ENCODE measurements at places on chromosomes 5 and 9.

DNA sequence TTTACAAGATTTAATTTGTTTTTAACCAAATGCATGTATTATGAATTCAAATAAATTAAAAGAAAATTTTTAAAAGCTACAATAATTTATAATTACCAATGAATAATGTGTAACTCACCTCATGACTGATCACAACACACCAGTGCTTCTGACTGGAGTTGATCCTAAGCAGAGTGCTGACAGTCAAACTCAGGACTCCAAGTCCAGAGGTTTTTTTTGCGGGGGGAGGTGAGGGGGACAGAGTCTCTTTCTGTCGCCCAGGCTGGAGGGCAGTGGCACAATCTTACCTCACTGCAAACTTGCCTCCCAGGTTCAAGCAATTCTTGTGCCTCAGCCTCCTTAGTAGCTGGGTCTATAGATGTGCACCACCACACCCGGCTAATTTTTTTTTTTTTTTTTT is 71.0 kb upstream of the MELK start:
- no peak for DNase-seq

- DNase-seq, result no peak
These were observed 26.6 kb downstream of the RUSC2 start for GRCh38 chr9:35516479-35516878.

GRCh38 chr5:167049043-167049663 is 1242.3 kb upstream of the WWC1 start:
- no peak for DNase-seq

GRCh38 chr5:153879596-153879995 is 159.1 kb downstream of the FAM114A2 start:
- no peak for DNase-seq

DNA sequence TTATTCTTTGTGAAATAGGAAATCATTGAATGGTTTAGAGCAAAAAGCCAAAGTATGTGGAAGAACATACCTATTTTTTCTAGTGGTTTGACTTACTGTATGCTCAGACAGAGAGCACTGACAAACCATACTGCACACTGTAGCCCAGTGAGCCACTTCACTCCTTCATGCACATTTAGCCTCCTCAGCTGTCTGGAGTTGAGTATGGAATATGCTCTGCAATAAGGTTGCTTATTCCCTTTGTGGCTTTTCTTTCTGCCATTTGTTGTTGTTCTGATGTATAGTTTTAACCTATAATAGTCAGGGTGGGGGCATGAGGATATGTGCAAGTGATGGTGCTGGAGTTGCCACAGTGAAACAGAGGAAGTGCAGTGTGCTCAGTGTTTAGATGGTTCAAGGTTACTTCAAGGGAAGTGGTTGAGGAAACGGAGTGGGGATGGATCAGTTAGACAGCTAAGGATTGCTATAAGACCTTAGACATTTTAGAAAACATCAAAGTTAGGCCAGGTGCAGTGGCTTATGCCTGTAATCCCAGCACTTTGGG is 100.7 kb downstream of the CDC42SE2 start:
- no peak for DNase-seq

- DNase-seq, result no peak
These were observed 99.3 kb downstream of the KCNIP1 start for GRCh38 chr5:170603109-170603508.

GRCh38 chr9:126894052-126894603 is 20.5 kb upstream of the RALGPS1 start:
- no peak for DNase-seq

DNA sequence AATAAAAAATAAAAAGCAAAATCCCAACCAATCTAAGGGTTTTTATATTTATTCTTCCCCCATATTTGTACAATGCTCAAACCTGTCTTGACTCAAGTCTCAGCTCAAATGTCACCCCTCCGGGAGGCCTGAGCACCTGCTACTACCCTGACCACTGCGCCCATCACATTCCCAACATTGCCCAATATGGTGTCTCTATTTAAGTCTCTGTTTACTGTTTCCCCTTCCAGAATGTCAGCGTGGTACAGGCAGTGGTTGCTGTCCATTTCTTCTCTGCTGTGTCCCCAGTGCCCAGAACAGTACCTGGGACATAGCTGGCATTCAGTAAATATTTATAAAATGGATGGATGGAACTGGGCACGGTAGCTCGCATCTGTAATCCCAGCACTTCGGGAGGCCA is 47.3 kb upstream of the PRRC2B start:
- no peak for DNase-seq

DNA sequence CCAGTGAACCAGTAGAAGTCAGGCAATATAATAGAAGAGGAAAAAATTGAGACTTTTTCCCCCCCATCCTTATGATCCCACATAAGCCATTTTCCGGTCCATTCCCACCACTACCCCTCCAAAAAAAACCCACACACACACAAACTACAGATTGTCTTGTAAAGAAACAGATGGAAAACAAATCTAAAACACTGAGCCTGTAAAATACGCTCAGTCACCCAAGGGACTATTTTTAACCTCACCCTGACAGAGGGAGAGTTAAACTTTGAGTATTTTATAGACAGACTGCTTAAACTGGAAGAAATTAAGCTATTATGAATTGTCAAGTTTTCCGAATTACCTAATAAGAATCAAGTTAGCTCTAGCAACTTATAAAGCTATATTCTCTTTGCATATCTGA is 471.8 kb upstream of the C9orf72 start:
- DNase-seq, result no peak

- no peak for DNase-seq
These were observed 244.1 kb downstream of the ADGRV1 start for GRCh38 chr5:90802474-90803317.

DNA sequence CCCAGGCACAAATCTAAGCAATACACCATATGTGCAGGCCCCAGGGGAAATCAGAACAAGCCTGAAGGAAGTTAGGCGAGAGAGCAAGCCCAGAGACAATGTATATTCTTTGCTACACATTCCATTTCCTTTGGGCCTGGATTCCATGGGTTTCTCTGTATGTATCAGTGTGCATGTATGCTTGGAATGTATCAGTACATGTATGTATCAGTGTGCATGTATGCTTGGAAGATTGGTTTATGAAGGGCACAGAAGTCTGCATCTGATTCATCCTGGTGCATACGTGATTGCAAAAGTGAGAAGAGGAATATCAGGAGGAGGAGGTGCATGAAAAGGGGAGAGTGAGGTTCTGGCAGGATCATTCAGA is 232.6 kb upstream of the ANKRD55 start:
- no peak for DNase-seq

DNA sequence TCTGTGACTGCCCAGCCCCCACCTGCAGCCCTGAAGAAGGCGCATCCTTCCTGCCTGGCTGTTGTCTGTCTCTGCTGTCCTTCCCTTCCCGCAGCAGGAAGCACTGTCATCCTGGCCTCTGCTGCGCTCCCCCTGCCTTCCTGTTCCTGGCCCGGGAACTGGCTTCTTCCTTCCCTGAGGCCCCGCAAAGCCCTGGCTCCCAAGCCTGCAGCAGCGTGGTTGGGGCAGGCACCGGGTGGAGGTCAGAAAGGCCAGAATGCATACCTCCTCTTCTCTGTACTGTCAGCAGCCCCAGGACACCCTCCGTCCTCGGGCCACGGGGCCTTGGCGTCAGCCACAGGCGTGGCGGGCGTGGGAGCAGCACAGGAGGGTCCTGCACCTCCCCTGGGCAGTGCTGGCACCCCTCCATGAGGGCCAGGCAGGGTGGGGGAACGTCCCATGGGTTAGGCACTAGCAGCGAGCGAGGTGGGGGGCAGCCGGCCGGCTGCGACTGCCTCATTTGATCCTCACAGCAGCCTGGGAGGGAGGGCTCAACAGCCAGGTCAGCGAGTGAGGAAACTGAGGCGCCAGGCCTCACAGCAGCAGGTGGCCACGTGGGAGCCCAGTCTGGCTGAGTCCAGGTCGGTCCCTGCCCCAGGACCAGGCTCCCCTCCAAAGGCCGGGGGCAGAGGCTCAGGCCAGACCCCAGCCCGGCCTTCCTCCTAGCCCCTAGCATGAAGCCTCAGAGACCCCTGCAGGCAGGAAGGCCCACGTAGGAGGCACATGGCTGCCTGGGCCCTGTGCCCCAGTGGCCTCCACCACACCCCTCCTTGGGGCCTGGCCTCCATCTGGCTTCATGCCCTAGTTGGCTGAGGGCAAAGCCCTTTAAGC is 9.4 kb downstream of the FLT4 start:
- DNase-seq, result no peak

DNA sequence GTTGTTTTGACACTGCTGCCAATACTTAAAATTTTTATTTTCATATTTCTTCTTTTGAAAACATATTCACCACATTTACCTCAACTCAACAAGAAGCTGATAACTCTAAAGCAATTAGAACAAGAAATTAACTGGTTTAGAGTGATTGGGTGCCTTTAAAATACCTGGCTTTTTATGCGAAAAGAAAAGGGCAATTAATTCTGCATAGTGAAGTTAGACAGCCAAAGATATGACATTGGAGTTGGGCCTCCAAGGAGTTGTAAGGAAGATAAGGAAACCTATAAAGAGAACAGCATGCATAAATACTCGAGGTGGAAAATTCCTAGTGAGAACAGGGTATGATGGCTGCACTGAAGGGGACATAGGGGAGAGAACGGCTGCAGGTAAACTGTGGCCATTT is 9.6 kb downstream of the AK6 start:
- no peak for DNase-seq

GRCh38 chr5:80406980-80407734 is 707 bp upstream of the ZFYVE16 start:
- no peak for DNase-seq

GRCh38 chr9:89678396-89679015 is 73.7 kb downstream of the GADD45G start:
- DNase-seq, result no peak

DNA sequence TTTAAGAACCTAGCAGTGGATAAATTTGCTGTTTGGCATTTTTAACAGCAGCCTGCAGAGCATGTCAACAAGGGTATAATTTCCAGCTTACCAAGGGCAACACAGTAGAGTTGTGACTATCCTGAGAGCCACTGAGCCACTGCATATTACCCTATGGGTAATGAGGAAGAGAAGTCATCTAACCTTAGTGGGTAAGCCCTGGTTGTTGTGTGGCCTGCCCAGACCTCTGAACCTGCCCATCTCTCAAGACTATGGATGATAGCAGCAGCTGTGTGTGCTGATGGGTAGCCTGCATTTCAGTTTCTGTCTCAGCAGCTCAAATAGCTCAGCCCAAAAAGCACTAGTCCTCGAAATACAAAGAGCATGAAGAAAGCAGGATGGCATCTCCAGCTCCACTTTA is 56.1 kb upstream of the PIP5K1B start:
- no peak for DNase-seq

DNA sequence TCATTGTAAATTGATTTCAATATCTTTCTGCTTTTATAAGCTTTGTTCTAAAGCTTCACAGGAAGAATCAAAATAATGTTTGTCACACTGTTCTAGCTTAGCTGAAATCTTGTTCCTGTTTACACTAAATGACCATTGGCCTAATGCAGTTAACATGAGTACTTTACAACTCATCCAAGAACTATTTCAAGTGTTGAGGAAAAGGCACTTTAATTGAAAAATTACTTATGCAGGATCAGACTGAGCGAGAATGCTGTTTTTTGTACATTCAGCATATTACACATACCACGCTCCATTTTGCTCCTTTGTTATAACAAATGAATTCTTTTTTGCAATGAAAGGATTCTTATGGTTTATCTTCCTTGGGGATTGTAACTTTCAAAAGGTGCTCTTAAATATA is 22.4 kb upstream of the SMIM15 start:
- no peak for DNase-seq

DNA sequence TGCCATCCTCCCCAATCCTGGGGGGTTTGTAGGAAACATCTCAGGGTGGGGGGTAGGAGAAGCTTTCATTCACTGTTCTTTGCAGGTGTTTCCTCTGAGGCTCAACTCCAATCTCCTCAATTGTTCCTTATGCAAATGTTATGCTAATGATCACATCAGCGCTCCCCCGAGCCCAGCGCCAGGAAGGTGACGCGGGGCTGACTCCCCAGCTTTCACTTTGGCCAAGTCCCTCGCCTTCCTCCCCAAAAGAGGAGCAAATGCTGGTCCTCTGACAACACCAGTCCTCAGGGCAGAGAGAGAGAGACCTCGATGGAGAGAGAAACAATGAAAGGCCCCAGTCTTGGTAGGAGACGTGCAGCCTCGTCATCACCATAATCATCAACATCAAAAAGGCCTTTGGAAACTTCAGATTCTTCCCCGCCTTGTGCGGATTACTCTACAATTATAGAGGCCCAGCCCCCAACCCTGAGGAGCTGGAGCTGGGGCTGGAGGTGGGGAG is 39.1 kb downstream of the PCDH1 start:
- no peak for DNase-seq

DNA sequence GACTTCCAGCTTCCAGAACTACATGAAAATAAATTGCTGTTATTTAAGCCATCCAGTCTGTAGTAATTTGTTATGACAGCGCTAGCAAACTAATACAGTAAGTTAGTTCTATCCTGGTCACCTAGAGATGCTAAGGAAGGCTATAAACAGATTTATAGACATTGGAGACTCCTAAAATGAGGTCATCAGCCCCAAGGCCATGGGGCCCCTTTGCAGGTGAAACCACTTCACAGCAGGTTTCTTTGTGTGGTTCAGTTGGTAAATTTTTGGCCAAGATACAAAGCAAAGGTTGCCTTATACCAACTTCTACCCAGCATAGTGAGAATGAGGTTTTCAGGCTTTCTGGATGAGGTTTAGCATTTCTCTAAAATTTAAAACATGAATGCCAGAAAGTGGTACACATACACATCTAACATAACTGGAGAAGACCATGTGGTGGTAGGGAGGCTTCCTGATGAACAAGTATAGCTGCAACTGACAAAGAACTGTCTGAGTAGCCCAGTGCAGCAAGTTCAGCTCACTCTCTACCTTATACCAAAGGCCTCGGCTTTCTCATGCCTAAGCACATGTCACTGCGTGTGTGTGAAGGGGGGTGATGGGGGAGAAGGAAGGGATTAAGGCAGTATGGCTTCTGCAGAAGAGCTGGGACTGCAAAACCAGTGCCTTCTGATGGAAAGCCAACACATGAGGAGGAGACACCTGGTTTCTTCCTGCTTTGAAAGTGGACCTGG is 264.6 kb upstream of the TAS2R1 start:
- no peak for DNase-seq

DNA sequence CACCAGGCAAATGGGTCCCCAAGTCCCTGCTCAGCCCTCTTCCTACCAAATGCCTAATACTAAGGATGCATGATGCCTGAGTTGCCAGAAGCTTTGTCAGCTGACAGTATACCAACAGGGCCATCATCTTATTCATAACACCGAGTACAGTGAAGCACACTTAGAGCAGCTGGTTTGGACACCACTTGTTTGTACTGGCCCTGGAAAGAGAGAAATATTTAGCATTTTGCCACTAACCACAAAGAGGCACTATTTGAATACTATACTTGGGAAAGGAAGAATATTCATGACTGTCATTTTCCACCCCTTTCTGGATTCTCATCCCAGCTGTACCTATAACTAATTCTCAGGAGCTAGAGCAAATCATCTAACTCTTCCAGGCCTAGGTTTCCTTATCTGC is 364.4 kb upstream of the KIF2A start:
- DNase-seq, result no peak

DNA sequence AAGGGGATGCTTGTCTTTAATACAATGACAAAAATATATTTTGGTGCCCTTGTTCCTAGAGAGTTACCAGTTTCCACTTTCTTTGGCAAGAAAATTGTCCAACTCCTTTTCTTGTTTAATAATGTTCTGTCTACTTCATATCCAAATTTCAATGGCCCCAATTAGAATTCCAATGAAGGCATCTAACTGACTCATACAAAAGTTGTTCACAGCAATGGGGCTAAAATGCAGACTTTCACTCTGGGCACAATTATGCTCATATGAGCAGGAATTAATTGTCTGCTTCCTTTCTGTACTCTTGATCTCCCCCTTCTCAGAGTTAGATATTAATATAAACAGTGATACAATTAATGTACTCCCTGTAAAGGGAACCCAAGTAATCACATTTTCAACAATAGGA is 42.1 kb upstream of the ZNF622 start:
- DNase-seq, result no peak

Data from effector CD8-positive, alpha-beta T cell (primary cell).